ENCODE measurements at places on chromosomes 2 and 18.

- DNase-seq = no peak
Measured at GRCh38 chr2:17648581-17648980, 105.0 kb downstream of the SMC6 start.

- DNase-seq = no peak
Measured at GRCh38 chr2:10527585-10527984, 79.5 kb upstream of the ODC1 start.

- DNase-seq = no peak
Measured at GRCh38 chr2:209476367-209477208, 52.7 kb downstream of the MAP2 start.

- DNase-seq = no peak
Measured at GRCh38 chr2:220051716-220052115, 424.3 kb downstream of the SLC4A3 start.

GRCh38 chr2:101197215-101197745 lies 46.1 kb upstream of the TBC1D8 start:
- DNase-seq = no peak

DNA sequence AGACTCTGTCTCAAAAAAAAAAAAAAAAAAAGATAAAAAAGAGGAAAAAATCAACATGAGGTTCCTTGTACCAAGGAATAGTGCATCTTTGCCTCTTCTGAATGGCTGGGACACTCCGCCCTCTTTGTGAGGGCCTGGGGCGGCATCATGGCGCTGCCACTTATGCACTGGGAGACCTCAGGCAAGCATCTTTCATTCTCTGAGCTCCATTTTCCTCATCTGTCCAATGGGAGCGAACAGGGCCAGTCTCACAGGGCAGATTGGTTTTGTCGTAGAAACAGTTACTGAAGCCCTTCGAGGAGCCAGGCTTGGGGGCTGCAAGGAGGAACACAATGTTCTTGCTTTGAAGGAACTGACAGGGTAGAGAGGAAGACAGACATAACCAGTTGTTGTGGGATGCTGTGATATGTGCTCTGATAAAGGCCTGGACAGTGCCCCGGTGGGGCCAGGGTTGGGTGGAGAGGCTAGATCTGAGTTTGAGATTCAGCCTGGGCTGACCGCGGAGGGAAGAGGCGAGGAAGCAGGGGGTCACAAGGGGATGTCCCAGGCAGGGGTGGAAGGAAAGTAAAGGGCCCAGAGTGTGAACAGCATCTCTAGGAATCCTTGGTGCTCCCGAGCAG lies 14.1 kb downstream of the ZFP36L2 start:
- DNase-seq = no peak

DNA sequence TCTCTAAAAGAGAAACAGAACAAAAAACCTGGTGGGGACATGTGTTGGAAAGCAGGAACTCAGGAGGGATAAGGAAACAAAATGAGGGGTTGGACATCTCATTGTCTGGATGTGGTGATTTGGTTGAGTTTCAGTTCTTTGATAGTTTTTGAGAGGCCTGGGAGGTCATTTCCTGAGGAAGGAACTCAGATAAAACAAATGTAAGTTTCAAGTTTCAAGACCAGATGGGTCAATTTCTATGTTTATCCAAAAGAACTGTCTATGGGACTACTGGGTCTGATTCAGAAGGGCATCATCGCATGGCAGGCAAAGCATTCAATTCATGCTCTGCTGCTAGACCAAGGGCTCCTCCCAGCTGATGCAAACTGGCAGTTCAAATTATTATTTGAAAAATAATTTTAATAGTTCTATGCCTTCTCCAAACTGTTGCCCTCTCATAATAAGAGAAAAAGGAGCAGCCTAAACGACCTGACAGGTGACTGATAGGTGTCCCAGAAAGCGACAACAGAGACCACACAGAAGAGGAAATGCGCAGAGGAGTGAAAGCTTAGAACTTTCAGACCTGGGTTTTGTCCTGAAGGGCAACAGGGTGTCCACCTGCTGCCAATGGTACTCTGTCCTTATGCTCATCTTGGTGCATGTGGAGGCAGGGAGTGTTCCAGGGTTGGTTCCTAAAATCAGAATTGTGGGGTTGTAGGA lies 39.3 kb upstream of the SH3RF3 start:
- DNase-seq = no peak

- peak; percentile 49 for DNase-seq
Measured at GRCh38 chr18:33745871-33746545, 168.0 kb downstream of the ASXL3 start.

- DNase-seq = no peak
Measured at GRCh38 chr18:59704146-59704545, 6.9 kb upstream of the CCBE1 start.

- no peak for DNase-seq
Measured at GRCh38 chr18:44898498-44898897, 217.8 kb downstream of the SETBP1 start.

GRCh38 chr2:88811233-88811632 lies 119.8 kb downstream of the RPIA start:
- no peak for DNase-seq

- no peak for DNase-seq
Measured at GRCh38 chr2:196073521-196073920, 4.9 kb upstream of the DNAH7 start.

DNA sequence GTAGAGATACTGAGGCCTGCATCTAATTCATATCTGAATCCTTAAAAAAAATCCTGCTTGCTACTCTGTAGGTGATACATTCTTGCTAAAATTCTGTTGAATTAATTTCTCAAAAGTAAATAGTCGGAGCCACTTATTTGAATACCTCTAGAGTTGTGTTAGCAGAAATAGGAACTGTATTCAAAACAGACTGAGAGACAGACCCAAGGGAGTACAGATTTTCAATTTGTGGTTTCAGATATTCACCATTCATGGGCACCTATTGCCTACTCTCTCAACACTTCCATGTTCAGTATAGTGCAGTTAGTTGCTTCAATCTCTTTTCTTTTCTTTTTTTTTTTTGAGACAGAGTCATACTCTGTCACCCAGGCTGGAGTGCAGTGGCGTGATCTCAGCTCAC lies 46.6 kb upstream of the CTLA4 start:
- no peak for DNase-seq

DNA sequence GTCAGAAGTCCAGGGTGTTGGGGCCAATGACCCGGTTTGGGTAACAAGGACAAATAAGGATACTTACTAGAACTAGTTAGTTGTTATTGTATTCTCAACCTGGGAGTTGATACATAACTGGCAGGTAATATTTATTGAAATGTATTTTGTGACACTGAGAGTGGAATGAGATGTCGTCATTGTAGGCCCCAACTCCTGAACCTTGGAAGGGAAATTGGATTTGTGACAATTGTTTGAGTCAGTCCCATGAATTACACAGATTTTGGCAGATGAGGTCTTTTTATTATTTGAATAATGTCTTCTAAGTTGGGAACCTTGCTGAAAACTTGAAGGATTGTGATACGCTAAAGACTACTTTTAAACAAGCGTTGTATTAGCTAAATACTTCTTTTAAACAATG lies 5.1 kb downstream of the TIMM21 start:
- DNase-seq = no peak

DNA sequence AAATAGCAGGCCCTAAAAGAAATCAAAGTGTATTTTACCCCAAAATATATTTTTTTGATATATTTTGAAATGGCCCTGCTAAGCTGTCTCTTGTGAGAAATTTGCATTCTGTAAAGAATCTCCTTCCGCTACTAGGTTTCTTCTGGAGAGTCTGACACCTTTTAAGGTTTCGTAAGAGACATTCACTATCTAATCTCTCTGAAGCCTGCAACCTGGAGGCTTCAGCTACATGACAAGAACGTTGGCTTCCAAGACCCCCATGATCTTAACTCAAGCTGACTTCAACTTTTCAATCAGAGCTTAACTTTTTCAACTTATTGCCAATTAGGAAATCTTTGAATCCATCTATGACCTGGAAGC lies 1894.9 kb upstream of the LRRTM1 start:
- DNase-seq = no peak

DNA sequence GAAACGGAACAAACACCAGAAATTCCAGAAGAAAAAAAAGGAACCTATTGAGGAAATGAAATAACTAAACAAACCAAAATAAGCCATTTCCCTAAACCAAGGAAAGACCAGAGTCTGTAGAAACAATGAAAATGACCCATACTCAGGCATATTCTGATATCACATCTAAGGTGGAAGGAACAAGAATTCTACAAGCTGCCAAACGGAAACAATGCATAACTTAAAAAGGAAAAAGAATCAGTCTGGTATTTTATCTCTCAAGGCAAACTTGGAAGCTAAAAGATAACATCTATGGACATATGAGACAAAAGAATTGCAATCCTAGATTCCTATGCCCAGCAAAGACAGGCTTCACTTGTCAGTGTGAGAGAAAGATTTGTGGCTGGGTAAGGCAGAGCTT lies 326.2 kb downstream of the PDE11A start:
- DNase-seq = no peak

GRCh38 chr2:44804406-44805265 lies 136.9 kb upstream of the SIX3 start:
- DNase-seq = no peak

GRCh38 chr2:30040147-30040546 lies 106.7 kb upstream of the YPEL5 start:
- DNase-seq = no peak

DNA sequence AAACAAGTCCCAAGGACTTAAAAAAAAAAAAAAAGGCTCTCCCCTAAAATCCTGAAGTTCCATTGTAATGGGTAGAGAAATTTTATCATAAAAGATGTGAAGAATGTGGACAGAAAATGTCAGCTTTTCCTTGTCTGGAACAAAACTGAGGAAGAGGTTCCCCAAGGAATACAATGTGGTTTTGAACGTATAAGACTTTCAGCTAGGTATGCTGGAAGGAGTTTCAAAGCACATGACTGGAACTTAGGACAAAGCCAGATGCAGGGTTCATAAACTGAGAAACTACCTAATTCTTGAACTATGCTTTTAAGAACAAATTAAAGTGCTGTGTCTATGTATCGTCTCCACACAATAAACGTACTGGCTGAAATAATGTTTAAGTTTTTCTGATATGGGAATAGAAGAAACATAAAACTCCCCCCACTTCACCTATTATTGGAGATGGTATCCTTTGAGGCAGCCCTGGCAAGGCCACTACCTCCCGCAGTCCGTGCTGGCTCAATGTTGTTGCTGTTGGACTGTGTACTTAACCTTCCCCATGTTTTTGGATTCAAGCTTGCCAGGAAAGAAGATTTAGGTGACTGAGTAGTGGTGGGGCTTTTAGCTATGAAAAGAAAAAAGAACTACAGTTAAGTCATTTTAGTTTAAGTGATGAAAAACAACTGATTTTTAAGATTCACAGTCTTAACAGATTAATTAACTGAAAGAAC lies 84.2 kb upstream of the DNER start:
- DNase-seq = no peak

DNA sequence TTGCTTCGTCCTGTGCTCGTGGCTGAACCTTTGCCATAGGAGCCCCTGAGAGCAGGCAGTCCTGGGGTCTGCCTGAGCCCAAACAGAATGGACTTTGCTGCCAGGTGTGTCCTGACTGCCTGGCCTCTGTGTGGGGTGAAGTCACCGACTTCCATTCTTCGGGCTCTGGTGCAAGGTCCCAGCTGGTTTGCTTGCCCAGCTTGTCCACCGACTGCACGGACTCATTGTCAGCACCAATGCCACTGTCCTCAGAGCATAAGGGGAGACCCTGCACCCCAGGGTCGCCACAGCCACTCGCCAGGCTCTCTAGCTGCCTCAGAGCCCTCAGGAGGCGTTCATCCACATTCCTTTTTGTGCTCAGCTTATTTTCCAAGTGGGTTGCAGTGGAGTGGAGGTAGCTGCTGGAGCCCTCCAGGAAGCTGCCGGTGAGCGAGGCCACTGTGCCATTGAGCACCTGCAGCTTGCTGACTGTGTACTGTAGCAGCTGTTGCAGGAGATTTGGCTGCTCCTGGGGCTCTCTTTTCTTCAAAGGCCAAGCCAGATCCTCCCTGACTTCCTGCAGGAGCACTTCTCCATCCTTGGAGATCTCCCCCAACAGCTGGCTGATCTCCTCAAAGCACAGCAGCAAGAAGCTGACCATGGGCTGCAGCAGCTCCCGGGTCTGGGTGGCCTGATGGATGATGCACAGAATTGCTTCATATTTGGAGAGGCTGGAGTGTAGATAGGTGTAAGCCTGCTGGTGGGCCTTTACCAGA lies 1.2 kb downstream of the PCARE start:
- no peak for DNase-seq

DNA sequence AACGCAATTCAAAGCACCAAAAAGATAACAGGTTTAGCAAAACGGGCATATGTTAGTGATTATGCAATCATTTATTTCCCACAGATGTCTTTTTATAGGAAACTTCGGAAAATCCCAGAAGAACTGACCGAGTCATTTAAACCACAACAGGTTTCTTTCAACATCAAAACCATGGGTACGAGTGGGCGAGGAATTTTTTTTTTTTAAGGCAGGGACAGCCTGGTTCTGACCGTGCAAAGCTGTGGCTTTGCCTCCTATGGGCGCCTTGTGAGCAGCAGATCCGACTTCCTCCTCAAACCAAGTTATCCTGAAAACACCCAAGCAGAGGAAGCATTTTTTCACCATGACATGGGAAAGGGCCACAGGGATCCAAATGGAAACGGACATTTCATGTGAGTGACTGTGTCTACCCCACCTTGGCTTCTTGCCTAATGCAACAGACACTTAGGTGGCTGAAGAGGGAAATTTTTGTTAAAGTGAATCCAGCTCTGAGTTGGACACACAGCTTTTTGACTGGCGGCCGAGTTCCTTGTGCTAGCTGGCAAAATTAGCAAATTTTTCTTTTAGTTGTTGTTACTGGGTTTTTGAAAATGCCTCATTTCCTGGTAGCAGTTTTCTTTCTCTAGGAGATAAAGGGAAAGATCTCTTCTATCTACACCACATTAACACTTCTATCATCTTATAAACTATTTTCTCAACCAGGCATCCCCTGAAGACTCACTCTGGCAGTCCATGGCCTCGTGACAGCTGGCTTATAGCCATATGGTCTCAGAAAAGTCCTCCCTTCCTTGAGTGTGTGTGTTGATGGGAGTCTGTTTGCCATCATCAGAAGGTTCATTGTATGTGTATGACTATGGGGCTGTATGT lies 487.4 kb upstream of the ZEB2 start:
- no peak for DNase-seq

GRCh38 chr2:101361522-101361921 lies 25.8 kb downstream of the CREG2 start:
- DNase-seq = no peak

DNA sequence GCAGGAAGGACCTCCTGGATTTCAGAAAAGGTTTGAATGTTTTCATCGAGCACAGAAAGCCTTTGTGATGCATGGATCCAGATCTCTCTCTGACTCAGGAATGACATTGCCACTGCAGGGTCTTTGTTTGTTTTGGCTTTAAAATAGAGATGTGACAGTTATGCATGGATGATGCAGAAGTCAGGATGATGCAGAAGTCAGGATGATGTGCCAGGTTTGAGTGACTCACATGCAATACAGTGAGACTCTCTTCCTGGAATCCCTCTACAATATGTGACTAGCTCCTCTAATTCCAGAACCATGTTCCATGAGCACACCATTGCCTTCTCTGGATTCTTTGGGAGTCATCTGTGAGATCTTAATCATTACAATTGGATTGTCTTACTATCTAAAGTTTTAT lies 177.9 kb upstream of the RAB6C start:
- DNase-seq = no peak

GRCh38 chr2:240130393-240131195 lies 5.5 kb downstream of the COPS9 start:
- no peak for DNase-seq

Data from hippocampal formation (tissue), 2 donors.